ENCODE measurements at places on chromosomes 16 and 17.
A peak's percentile ranks its signal among the peaks of the same experiment; 100 is the strongest.

DNA sequence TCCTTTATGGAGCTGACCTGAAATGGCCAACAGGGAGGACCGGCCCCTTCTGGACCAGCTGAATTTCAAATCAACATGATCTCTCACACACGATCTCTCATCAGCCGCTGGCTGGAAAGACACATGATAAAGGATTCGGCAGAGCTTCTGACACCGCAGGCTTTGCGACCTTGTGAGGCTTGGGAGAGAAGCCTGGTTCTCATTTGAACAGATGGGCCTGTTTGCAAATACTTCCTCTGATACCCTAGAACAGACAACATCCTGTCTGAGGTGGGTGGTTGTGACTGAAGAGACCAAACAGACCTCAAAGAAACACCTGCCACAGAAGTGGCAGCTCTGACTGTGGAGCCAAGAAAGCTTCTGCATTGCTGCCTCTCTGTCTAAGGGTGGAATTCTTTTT is 77.9 kb upstream of the SDK2 start:
- no peak for DNase-seq

GRCh38 chr17:27153005-27153404 is 140.9 kb upstream of the WSB1 start:
- no peak for DNase-seq

GRCh38 chr17:17570140-17570797 is 21.2 kb downstream of the PEMT start:
- DNase-seq, result peak; percentile 26

- no peak for DNase-seq
Measured at GRCh38 chr17:67499685-67500084, 122.6 kb downstream of the PITPNC1 start.

DNA sequence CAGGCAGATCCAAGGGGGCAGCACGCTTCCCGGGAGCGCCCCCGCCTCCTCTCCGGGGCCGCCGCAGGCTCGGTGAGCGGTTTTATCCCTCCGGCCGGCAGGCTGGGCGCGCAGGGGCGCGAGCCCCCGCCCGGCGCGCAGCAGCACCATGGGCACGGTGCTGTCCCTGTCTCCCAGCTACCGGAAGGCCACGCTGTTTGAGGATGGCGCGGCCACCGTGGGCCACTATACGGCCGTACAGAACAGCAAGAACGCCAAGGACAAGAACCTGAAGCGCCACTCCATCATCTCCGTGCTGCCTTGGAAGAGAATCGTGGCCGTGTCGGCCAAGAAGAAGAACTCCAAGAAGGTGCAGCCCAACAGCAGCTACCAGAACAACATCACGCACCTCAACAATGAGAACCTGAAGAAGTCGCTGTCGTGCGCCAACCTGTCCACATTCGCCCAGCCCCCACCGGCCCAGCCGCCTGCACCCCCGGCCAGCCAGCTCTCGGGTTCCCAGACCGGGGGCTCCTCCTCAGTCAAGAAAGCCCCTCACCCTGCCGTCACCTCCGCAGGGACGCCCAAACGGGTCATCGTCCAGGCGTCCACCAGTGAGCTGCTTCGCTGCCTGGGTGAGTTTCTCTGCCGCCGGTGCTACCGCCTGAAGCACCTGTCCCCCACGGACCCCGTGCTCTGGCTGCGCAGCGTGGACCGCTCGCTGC is 832 bp downstream of the CDK5R1 start:
- no peak for DNase-seq
